ENCODE measurements at places on chromosomes 11 and 22.
A peak's percentile ranks its signal among the peaks of the same experiment; 100 is the strongest.

DNA sequence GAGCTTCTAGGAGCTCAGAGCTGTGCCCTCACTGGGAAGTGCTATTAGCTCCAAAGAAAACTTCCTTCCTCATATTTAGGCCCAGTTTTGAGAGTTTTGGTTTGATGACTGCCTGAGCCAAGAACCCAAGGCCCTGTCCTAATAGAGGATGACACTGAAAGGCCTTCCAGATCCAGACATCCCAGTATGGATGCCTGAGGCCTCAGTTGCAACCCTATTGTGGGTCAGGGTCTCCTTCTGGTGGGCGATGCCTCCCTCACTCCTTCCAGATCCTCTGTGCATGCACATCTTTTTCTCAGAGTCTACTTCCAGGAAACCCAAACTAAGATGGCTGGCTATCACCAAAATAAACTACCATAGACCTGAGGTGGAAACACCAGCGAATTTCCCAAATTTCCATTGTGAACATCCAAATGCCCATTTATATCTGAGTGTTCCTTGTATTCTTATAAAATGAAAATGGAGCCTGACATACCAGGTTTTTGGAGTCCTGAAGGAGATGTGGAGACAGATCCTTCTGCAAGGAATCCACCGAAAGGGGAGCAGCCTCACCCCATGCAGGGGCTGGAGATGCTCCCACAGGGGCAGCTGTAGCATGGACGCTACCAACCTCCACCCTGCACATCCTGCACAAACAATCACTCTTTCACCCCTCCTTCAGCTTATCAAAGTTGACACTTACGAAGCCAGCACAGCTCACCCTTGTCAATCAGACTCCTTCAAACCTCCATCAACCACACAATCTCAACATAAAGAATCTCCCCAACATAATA is 61.1 kb downstream of the GGTLC2 start:
- DNase-seq, result no peak

DNA sequence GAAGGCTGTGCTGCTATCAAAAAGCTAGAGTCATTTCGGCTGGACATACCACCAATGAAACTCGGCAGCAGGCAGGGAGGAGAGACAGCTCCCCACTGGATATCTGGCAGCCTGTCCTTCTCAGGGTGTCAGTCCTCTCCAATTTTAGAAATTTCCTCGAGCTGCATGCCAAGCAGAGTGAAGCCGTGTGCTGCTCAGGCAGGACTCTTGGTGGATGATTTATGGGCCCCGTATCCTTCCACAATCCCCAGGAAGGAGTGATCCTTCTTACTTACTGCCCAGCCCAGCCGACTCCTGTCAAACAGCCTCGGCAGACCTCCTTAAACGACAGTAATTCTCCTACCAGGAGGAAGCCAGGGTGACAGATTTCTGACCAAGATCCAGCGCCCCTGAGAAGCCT is 410.4 kb downstream of the TENM4 start:
- no peak for DNase-seq

- DNase-seq, result no peak
Observed at GRCh38 chr11:105401269-105401809, 208.5 kb upstream of the GRIA4 start.

- DNase-seq, result peak; percentile 75
Observed at GRCh38 chr22:31284281-31285155, 7.8 kb downstream of the PIK3IP1 start.
